Neuronal stem cell (in vitro differentiated cells): ENCODE measurements at places on chromosomes 12 and 14.

DNA sequence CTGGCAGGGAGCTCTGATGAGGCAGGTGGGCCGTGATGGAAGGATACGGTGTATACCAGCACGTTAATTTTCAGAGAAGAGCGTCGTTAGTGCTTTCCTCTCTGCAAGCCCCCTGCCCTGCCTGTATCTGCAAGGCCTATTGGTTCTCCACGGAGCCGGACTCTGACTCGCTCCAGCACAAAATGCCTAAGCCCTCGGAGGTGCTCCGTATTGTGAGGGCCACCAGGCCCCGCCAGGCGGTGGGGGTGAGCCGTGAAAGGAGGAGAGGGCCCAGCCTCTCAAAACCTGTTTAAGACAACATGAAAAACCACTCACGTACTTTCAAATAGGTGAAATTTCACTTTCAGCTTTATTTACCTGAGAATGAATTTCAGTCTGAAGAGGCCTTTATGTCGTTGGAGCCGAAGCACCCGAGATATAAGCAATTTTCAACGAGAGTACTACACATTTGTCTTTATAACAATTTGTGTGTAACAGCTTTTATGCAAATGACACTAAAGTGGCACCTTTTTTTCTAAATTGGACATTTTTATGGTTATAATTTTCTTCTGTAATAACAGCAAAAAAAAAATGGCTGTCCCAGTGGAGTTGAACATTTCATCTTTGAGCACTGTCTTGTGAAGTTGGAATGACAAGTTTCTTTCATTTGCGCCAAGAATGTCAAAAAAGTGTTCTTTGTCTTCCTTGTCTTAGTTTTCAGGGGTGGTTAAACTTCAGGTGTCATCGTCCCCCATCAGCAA lies 749.5 kb downstream of the VRK1 start:
- DNase-seq = no peak

GRCh38 chr14:67623114-67623513 lies 3.4 kb downstream of the ARG2 start:
- DNase-seq = no peak

GRCh38 chr12:93944911-93945310 lies 203.5 kb upstream of the PLXNC1 start:
- DNase-seq = no peak

GRCh38 chr12:76696186-76696585 lies 67.7 kb upstream of the ZDHHC17 start:
- DNase-seq = no peak

- DNase-seq = no peak
Observed at GRCh38 chr12:114850661-114851275, 166.8 kb upstream of the TBX3 start.
